ENCODE measurements at places on chromosomes 1 and 21.

- DNase-seq, result no peak
Observed at GRCh38 chr1:81834268-81834667, 33.5 kb downstream of the ADGRL2 start.

GRCh38 chr1:54363925-54364324 is 42.3 kb downstream of the SSBP3 start:
- DNase-seq, result no peak

GRCh38 chr1:214454569-214455396 is 96.6 kb downstream of the PTPN14 start:
- DNase-seq, result no peak

GRCh38 chr1:206577626-206578025 is 34.6 kb downstream of the EIF2D start:
- no peak for DNase-seq

- DNase-seq, result no peak
Observed at GRCh38 chr1:160236806-160237205, 25.5 kb downstream of the DCAF8 start.

DNA sequence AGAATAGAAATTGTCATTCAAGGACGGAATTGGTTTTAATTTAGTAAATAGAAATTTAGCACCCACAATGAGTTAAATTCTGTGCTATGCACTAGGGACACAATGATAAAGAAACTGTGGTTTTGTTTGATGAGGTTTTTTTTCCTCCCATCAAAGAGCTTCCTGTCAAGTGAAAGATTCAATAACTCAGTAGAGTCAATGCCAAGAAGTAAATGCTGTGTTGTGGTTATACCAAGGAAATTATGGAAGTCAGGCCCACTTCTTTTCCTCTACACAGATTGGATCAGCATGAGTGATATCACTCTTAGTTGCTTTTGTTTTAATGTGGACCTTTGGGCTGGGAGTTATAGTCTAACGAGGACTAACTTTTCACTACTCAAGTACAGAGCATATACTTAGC is 1269.6 kb upstream of the ADGRL2 start:
- no peak for DNase-seq

DNA sequence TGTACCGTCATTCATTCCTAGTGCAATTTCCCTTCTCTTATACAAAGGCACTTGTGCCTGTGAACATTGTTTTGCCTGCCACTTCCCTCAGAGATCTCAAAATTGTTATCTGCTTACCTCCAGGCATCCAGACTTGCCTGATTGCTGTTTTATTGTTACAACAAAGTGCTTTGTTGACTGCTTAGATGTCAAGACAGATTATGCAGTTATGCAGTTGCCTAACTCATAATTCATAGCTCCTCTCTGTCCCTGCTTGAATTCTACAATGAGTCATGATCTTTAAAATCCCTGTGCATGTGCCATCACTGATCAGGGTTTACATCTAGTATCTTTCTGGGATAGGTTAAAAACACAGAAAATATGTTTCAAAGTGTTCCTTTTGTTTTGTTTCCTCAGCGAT is 24.5 kb downstream of the CXADR start:
- DNase-seq, result peak; percentile 31

DNA sequence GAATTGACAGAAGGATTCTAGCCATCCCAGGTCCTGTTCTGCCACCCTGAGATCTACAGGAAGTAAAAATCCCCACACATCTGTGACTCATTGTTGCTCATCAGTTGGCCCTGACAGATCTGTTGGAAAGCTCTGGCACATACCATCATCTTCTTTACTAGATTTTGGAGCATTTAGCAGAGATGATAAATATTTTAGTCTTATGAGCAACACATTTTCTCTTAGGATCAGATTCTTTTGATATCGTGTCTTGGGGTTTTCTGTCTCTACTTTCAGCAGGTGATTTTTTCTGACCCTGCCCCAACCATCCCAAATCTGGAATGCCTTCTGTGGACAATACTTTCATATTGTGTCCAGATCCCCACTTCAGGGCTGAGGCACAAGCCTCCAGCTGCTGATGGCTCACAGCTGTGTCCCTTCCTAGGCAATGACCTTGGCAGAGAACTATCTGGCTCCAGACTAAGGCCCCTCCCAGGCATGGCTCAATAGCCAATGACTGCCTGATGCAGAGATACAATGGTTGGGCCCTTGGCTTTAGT is 102.8 kb downstream of the GDAP2 start:
- peak; percentile 28 for DNase-seq

DNA sequence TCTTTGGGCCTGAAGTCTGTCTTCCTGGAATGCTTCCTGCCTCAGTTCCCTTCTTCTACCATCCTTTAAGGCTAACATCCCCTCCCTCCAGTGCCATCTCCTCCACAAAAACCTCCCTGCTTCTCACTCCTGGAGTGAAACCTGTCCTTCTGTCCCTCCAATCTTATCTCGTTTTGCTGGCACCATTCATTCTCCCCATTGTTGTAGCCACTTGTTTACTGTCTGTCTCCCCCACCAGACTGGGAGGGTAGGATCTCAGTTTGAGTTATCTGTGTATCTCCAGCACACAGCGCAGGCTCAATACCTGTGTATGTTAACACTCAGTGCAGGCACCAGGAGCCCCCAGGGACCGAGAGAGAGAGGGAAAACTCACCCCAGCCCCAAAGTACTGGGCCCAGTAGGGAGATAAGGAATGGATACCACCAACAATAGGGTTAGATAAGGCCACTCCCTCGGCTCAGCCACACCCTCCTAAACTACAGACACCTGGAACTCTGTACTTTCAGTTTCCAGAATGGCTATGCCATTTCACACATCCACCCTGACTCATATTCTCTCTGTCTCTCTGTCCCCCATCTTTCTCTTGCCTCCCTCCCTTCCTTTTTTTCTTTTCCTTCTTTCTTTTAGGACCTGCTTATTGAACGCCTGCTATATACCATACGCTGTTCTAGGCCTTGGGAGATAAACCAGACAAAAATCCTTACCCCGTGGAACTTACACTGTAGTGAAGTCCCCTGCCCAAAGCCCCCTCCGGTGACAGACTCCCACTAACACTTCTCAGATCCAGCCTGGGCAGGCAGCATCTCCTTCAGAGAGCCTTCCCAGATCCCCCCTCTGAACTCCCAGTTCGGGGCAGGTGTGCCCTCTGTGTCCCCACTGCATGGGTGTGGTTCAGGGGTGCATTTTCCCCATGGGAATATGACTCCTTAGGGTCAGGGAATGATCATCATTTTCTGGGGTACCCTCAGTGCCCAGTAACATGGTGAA is 3.3 kb upstream of the SSBP3 start:
- DNase-seq, result peak; percentile 33

GRCh38 chr21:25909341-25909740 is 174.6 kb downstream of the GABPA start:
- no peak for DNase-seq

- no peak for DNase-seq
Observed at GRCh38 chr1:85976516-85977205, 179.9 kb downstream of the COL24A1 start.

- no peak for DNase-seq
Observed at GRCh38 chr1:204196068-204196795, at the start of gene KISS1. TSS of gene KISS1 (minus strand) at chr1:204196491. CDS start at chr1:204192876, 3,615 bp downstream.

- no peak for DNase-seq
Observed at GRCh38 chr1:235595079-235595478, 54.5 kb downstream of the GNG4 start.

- DNase-seq, result no peak
Observed at GRCh38 chr1:67937651-67938050, 104.4 kb upstream of the GNG12 start.

- DNase-seq, result no peak
Observed at GRCh38 chr1:205353612-205354011, 3.1 kb downstream of the KLHDC8A start.

GRCh38 chr1:93608187-93609109 is 73.2 kb downstream of the BCAR3 start:
- no peak for DNase-seq
